ENCODE measurements at places on chromosomes 1 and 21. TPM values are rescaled to one million over a fixed set of nuclear protein-coding genes. Genes with fewer than 3 reads are reported as not detected.

DNA sequence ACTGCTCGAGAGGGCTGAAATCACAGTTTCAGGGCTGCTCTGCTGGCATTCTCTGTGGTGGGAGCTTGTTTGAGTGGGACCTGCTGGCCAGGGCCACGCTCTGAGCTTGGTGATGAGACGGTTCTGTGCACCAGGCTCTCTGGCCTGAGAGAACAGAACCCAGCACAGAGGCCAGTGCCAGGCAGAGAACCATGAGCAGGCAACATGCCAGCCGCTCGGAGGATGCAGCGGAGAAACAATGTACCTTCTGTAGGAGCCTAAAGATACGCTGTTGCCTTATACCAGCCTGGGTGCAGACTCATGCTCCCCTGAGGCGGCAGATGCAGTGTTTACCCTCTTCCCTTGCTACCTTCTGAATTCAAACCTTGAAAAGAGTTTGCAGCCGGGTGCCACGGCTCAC, 10.0 kb downstream of the C2CD2 start:
- peaks cover 7% of the 10 kb centered on the region for H3K36me3 ChIP-seq
- H3K27me3 ChIP-seq, result no peaks in the 10 kb centered on the region
- peaks cover 2% of the 10 kb centered on the region for H3K4me1 ChIP-seq

GRCh38 chr1:203681739-203682138, 55.1 kb downstream of the ATP2B4 start:
- H3K27me3 ChIP-seq, result no peaks in the 10 kb centered on the region
- no peak overlapping the region for H3K4me3 ChIP-seq
- peaks cover 22% of the 10 kb centered on the region for H3K4me1 ChIP-seq
- DNase-seq, result no peak
- H3K27ac ChIP-seq, result no peak overlapping the region

DNA sequence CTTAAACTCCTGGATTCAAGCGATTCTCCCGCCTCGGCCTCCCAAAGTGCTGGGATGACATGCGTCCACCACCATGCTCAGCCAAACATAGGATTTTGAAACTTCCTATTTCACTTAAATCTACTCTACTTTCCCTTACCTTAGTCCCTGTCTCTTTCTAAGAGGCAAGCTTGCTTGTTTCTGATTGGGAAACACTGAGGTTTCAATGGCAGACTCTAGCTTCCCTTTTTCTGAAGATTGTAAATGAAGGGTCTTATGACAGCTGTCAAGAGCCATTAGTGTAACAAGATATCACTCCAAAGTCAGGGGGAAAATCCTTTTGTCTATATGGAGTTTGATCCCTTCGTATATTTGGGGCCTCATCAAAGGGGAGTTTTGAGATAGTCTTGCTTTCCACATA, 23.5 kb upstream of the LMO4 start:
- H3K4me3 ChIP-seq, result no peak overlapping the region
- no peaks in the 10 kb centered on the region for H3K36me3 ChIP-seq
- H3K27ac ChIP-seq, result no peak overlapping the region
- no peaks in the 10 kb centered on the region for H3K27me3 ChIP-seq

DNA sequence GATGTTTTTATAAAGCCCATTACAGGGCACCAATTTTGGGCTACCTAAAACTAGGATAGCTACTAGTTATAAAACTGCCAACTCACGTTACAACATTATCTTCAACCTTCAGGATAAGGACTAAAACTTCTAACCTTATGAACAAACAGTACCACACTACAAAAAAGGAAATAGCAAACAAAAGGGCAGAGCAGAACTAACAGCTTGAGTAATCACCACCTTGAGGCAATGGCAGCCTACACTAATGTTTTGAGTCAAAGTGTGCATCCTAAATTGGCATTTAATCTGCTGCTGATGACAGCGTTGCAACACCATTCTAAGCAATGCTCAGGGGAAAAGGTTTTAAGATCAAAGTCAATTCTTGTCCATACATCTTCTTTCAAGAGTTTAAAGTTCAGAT, 27.2 kb downstream of the PTP4A2 start:
- peaks cover 8% of the 10 kb centered on the region for H3K4me1 ChIP-seq
- H3K27ac ChIP-seq, result no peak overlapping the region
- no peak for DNase-seq
- H3K4me3 ChIP-seq, result no peak overlapping the region

FAAH gene
- 30.9 TPM for total RNA-seq

CCDC190 gene
- total RNA-seq, result not detected

Measured in upper lobe of right lung (tissue), 1 donor.